ENCODE measurements at places on chromosomes 12 and 14.

GRCh38 chr12:27048822-27049752 lies 26.7 kb downstream of the MED21 start:
- DNase-seq = no peak

DNA sequence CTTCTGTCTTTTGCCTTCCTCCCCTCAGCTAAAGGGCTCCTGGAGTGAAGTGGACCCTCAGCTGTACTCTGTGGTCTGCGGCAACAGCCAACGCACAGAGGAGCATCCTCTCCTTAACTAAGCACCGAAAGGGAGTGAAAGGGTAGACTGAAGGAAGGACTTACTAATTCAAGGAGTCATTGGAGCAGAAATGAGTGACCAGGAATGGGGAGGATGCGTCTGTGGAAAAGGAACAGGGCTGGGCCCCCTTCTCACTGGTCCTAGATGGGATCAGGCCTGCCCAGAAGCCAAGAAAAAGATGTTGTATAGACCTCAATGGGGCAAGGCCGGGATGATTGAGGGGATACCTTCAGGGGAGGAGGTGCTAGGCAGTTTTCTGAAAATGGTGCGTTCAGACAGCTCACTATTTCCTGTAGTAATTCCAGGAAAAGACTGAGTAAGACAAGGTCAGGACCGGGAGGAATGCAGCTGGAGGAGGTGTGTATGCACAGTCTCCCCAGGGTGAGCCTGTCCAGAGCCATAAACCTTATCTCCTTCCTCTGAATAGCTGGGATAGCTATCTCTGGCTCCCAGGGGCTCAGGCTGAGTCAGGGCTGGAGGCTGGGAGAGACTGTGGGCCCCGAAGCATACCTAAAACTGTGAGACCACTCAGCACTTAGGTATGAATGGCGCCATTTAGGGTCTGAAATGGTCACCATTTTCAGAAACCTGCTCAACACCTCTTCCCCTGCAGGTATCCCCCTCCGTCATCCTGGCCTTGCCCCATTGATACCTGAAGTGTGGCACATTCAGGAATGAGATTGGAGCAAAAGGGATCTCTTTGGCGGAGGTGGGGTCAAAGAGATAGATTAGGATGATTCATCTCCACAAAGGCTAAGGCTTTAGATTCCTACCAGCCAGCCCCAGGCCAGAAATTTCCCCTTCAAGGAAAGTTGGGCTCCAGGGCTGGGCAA lies 20.2 kb upstream of the KRT8 start:
- no peak for DNase-seq

- DNase-seq = no peak
Observed at GRCh38 chr12:62919838-62920237, 15.1 kb downstream of the PPM1H start.

DNA sequence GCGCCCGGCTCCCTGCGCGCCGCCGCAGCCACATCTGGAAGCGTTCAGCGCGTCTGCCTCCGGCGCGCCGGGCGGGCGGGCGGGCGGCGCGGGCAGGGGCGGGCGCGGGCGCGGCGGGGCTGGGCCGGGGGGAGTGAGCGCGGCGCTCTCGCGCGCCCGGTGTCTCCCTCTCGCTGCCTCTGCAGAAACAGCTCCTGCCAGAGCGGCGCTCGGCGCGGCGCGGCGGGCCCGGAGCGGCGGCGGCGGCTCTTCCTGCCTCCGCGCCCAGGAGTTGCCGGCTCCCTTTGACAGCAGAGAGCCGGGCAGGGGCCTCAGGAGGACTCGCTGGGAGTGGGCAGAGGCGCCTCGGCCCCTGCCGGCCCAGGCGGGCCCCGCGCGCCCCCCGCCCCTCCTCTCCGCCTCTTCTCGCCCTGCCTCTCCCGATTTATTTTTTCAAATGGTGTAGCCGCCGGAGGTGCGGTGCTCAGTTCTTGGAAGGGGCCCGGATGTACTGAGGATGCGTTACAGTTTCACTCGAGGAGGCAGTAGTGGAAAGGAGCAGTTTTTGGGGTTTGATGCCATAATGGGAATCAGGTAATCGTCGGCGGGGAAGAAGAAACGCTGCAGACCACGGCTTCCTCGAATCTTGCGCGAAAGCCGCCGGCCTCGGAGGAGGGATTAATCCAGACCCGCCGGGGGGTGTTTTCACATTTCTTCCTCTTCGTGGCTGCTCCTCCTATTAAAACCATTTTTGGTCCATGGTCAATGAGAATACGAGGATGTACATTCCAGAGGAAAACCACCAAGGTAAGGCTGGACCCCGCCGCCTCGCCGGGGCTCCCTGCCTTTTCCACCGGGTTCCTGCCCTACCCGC lies at the start of gene CACNA1C:
Gene CACNA1C (plus strand): TSS at position 162 of the 853 bp plus-strand sequence. CDS start 576 bp downstream, at position 738.
- DNase-seq = peak; percentile 51

DNA sequence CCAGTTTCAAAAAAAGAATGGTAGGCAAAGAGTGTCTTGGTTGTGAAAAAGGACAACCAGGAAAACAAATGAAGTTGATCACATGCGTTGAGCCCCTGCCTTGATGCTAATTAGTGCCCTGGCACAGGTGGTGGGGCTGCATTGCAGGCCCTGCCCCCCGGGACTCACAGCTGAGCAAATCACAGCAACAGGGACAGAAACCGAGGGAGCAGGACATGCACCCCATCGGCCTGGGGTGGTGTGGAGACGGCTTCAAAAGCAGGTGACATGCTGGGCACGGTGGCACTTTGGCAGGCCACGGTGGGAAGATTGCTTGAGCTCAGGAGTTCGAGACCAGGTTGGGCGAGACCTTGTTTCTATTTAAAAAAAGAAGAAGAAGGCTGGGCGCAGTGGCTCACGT lies 1.1 kb upstream of the PAPLN start:
- no peak for DNase-seq

DNA sequence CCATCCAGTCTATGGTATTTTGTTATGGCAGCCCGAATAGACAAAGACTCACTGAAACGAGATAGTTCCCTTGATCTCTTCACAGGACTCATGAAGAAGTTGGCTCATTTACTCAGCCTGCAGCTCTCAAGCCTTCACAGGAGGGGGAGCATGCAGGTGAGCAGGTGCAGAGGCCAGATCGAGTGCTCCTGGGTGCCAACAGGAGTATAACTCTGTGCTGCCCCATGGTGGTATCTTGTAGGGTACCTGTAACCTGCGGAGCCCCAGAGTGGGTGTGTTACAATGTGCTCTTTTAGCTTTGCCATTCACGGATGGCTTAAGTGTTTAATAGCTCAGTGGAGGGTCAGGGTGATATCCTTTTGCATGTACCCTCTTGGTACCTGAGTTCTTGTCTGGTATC lies 159.5 kb downstream of the METTL25 start:
- no peak for DNase-seq

- no peak for DNase-seq
Observed at GRCh38 chr12:1502379-1502720, 92.0 kb downstream of the FBXL14 start.

DNA sequence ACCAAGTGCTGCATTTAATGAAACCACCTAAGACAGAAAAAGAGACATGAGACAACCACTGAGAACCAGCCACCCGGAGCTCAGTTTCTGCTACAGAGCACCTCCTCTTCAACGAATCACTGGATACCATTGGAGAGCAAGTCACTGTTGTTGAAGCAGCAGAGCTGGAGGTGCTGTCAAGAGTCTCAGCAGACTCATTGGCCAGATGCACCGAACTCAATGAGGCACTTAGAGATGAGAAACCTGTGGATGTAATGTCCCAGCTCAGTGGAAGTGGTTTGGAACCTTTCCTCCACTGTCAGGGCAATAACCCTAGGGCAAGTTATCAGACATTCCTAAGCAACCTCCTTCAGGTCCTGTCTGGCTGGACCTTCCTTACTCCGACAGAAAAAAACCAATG lies 13.1 kb downstream of the NPC2 start:
- no peak for DNase-seq

DNA sequence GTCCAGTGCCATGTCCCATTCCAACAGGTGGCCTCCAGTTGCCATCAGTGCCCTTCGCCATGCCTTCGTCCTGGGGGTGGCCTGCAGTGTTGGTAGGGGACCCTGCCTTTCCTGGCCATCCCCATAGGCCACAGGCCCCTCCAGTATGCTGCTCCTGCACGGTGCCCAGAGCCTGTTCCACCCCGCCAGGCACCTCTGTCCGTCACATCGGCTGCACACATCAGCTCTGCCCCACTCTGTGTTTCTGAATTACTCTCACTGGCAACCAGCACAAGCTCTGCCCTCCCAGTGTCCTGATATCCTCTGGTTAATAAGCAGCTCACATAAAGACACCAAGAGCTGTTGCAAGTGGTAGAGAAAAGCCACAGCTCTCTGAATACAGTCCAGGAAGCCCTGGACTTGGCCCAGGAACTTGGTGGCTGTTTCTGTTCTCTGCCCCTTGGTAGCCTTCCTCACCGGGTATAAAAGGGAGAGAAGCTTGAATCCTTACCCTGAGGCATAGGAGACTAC lies 31.3 kb upstream of the ATP2A2 start:
- DNase-seq = no peak

DNA sequence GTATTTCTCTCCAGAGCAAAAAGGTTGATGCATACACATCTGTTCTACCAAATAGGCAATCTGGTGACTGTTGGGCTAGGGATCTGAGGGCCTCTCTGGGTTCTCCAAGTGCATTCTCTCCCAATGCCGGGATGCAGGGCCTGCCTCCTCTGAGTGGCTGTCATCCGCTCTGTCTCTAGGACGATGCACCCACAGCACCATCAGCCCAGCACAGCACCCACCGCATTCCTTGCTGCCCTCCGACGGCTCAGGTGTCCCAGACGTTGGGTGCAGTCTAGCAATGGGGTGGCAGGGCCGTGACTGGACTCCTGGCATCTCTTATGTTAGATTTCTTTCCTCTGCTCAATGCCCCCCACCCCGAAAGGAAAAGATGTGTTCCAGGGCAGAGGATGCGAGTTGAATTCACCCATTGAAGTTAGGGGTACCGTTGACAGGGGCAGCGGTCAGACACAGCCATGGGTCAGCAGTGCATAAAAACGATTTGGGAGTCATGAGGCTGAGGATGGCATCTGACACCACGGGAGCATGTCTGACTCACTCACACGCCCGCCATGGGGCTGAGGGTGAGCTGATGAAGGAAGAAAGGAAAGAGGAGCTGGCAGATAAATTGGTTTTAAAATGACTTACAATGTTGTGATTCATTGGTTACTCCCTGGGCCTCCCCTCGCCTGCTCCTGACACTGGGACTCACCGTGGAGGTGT lies 93.2 kb upstream of the C14orf180 start:
- DNase-seq = no peak

GRCh38 chr12:92143686-92144630 lies 1.7 kb downstream of the BTG1 start:
- DNase-seq = no peak

DNA sequence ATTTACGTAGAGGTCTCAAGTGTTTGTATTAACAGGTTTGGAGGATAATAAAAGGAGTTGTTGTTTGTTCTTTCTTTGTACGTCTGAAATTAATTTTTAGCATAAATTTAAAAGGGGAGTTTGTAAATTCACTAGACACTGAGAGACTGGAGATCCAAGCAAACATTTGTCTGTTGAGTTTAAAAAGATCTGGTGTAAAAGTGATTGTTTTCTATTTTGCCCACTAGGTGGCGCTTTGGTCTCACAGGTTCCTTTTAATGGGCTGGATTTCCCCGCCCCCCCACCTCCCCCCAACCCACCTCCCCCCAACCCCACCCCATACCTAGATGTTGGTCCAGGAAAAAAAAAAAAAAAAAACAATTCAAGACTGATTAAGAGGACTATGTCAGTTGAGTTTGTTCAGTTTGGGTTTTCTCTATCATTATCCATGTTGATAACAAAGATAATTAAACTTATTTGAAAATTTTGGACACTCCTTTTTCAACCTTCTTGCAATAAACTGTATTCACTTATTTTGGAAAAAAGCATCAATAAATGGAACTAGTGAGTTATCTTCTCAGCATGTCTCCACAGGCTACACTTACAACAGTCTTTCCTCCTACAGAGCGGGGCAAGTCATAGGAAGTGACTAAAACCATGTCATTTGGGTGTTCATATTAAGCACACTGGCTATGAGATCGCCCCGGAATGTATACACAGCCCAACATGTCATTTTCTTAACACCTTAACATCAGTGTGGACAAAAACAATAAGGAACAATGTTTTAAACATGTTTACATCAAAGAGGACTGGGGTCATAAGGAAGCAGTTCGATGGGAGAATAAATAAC lies 841.1 kb downstream of the NRXN3 start:
- no peak for DNase-seq

GRCh38 chr12:1839956-1840951 lies 19.9 kb downstream of the LRTM2 start:
- no peak for DNase-seq

DNA sequence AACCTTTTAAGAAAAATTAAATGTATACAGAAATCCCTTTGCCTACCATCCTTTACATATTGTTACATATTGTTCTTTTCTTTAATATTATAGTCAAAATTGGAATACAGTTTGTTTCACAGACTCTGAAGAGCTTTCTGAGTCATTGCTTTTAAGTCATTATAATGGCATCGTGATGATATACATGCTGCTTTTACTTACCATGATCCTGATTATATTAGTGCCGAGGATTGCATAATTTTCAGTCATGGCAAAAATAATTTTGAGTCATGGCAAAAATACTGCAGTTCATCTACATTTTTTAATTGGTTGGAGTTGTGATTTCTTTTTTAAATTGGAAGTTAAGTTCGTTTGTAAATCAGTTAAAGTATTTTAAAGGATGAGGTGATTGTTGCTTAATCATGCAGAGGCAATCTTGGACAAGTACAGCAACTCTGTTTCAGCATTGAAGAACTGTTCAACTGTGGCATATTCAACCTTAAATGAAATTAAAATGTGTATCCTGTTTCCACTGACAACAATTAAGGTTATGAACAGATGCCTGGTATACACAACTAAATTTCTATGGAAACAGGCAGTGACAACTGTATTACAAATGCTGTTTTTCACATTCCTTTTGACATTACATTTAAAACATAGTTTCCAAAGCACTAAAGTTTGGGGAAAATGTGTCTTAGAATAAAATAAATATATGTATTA lies 142.3 kb downstream of the PCNX1 start:
- no peak for DNase-seq

GRCh38 chr14:104882991-104883660 lies 18.1 kb downstream of the CEP170B start:
- no peak for DNase-seq

DNA sequence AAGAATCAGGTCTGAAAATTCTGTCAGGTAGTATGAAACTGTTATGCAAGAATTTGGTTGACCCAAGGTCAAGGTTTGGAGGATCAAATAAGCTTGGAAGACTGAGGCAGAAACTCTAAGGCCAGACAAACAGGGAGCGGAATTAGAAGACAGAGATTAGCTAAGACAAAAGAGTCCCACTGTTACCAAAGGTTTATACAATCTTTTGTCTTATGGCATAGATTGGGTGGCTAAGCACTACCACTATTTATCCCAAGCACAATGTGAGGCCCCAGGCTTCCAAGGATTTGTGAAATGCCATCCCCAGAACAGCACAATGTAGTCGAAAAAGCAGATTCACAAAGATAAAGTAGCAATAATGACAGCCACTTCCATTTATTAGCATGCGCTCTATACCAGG lies 311.2 kb downstream of the SEC23A start:
- no peak for DNase-seq

GRCh38 chr14:76227450-76228050 lies 75.8 kb downstream of the GPATCH2L start:
- no peak for DNase-seq

DNA sequence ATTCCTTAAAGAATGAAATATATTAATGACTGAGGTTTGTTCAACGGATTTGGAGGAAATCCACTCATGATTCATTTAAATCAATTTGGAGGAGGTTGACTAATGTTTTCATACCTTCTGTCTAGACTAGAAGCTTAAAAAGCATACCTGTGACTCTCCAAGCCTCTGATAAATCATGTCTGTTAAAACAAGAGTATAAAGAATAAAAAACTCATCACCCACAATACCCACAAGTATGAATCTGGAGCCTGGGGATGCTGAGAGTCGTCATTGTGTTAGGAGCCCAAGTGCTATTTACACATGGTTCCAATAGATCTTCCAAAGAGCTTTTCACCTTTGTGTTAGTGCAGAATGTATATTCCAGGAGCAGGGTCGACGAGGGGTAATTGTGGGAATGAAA lies 86.8 kb upstream of the ADAMTS20 start:
- DNase-seq = no peak

Measured in GM12891 (cell line).